ENCODE measurements at places on chromosomes 13 and 19.

- DNase-seq, result no peak
Observed at GRCh38 chr13:40337651-40338050, 328.8 kb downstream of the FOXO1 start.

GRCh38 chr19:4534836-4535658 lies at the start of gene PLIN5:
TSS of gene PLIN5 (minus strand) at chr19:4535224. CDS start at chr19:4534074, 1,150 bp downstream.
- DNase-seq, result peak; percentile 38

DNA sequence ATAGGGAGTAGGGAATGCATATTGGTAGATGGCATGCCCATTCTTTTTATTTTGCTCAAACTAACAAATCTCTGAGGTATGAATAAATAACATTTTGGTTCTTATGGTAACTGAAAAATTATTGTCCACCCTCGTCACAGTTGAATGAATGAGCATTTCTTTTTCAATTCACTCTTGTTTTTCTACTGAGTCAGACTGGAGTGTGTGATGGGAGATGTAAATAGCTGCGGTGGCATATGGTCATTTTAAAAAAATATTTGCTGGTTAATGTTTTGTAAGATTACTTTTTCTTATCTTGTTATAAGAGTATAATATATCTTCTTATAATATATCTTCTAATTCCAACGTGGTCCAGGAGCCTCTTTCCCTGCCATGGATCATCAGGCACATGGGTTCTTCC lies 586.5 kb downstream of the SLITRK5 start:
- DNase-seq, result no peak

GRCh38 chr13:107099661-107100060 lies 531.7 kb upstream of the ARGLU1 start:
- DNase-seq, result no peak

GRCh38 chr13:51067706-51068105 lies 43.4 kb downstream of the C13orf42 start:
- peak; percentile 74 for DNase-seq

- DNase-seq, result no peak
Observed at GRCh38 chr19:4597278-4597974, 37.9 kb upstream of the SEMA6B start.

DNA sequence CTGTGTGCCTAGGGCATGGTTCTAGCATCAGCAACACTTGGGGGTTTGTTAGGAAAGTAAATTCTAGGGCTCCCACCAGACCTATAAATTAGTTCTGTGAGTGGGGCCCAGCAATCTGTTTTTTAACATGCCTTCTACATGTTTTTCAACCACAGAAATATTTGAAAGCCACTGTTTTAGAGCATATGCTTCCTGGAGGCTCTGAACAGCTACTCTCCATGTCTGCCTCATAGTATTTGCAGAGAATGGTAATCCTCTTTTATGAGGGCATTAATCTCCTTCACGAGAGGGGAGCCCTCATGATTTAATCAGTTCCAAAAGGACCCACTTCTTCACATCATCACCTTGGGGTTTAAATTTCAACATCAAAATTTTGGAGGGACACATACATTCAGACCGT lies 6.0 kb downstream of the SPATA13 start:
- DNase-seq, result no peak

- no peak for DNase-seq
Observed at GRCh38 chr19:19758164-19758563, 25.3 kb upstream of the ZNF14 start.

DNA sequence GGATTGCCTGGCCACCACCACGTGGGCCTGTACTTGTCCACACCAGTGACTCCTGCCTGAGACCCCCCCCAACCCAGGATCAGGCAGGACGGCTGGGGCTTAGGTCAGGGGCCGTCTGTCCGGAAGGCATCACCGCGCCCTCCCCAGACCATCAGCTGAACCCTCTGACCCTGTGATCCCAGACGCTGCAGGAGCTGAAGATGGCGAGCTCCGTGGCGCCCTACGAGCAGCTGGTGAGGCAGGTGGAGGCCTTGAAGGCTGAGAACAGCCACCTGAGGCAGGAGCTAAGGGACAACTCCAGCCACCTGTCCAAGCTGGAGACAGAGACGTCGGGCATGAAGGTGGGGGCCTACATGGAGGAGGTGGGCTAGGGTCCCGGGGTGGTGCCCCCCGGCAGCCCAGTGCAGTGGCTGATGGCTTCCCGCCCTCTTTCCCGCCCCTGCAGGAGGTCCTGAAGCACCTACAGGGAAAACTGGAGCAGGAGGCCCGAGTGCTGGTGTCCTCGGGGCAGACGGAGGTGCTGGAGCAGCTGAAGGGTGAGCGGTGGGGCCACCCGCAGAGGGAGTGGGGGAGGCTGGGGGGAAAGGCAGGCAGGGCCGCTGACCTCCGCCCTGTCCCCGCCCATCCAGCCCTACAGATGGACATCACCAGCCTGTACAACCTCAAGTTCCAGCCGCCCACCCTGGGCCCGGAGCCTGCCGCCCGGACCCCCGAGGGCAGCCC lies 3.0 kb downstream of the APC2 start:
- DNase-seq, result no peak

- no peak for DNase-seq
Observed at GRCh38 chr19:34555447-34555846, 73.9 kb downstream of the WTIP start.

DNA sequence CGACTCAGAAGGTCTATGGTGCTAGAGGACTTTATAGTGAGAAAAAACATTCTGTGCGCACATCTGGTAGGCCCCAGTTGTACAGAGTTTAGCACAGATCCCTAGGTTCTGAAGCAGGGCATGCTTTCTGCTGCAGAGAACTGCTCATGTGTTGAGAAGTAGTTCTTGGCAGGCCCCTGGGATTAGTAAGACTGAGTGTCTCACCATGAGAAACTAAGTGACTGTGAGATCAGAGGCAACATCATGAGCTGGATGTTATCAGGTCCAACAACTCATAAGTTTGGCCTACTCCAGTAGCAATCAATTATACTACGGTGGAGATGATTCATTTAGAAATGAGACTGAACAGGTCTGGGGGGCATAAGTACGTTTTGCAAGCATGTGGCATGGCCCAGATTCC lies 507.4 kb upstream of the KLF12 start:
- DNase-seq, result no peak

GRCh38 chr13:18951412-18951811 lies 230.2 kb downstream of the TUBA3C start:
- DNase-seq, result no peak

DNA sequence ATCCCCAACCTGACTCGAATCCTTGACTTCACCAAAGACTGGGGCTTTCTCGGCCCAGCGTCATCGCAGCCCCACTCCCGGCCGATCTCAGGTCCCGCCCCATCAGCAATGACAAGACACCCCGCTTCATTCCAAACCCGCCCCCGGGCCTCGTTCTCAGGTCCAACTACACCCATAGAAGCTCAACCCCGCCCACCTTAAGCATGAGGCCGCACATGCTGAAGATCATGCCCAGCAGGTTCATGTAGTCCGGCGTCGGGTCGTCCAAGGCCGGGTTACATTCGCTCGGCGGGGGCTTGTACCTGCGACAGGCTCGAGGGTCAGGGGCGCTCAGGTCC lies 2.3 kb downstream of the WDR83 start:
- peak; percentile 55 for DNase-seq

GRCh38 chr13:89852570-89852969 lies 1494.9 kb upstream of the MIR17HG start:
- no peak for DNase-seq

- DNase-seq, result no peak
Observed at GRCh38 chr13:44573071-44573470, 3.1 kb downstream of the TSC22D1 start.

GRCh38 chr19:11578258-11579142 lies 1.1 kb upstream of the ACP5 start:
- peak; percentile 47 for DNase-seq

DNA sequence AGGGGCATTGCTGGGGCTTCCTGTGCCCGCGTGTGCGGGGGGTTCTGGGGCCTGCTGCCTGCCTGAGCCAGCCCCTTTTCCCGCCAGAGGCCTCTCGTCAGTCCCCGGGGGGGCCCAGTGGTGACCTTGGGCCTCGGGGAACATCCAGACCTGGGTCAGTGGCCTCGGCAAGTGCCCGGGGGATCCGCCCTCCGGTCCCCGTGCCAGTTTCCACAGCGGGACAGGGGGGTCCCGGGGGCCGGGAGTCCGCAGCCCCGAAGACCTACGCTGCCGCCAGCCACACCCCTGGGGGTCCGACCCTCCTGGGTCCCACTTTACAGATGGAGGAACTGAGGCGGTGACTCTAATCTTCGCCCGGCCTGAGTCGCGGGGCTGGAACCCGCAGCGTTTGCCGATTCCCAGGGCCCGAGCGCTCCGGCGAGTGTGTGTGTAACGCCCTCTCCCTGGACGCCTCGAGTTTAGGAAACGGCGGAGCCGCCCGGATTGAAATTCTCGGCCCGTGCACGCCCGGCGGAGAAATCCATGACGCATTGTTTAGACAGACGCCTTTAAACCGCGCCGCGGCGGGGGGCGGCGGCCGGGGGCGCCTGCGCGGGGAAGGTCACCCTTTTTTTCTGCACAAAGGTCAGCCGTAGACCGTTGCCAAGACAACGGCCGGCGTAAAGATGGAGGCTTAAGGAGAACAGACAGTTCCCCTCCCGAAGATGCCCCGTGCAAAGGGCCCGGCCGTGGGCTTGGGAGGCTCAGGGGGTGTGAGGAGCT lies 39.3 kb downstream of the EFNA2 start:
- peak; percentile 33 for DNase-seq

DNA sequence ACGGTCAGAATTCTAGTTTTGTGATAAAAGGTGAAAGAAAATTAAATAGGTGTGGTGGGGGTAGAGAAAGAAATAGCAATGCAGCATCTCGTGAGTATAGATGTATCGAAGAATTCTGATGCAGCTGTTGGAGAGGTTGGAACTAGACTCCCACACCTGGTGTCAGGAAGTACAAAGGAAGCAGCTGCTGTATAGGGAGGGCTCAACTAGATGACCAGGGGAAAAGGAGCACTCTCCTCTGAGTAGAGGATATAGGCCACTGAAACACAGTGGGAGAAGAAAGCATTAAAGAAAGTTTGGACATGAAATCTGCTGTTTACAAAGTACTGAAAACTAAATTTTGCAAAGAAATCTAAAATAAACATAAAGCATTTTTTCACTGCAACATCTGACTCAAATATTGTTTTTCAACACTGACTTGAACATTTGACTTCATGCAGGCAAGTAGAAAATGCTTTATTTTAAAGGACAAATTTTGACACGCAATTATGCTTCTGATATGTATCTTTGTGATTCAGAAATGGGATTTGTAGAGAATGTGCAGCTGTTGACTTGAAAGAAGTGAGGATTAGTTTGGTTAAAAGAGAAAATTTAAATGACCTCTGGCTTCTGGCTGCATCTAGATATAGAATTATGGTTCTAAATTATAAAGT lies 82.2 kb downstream of the MIPEP start:
- DNase-seq, result no peak

DNA sequence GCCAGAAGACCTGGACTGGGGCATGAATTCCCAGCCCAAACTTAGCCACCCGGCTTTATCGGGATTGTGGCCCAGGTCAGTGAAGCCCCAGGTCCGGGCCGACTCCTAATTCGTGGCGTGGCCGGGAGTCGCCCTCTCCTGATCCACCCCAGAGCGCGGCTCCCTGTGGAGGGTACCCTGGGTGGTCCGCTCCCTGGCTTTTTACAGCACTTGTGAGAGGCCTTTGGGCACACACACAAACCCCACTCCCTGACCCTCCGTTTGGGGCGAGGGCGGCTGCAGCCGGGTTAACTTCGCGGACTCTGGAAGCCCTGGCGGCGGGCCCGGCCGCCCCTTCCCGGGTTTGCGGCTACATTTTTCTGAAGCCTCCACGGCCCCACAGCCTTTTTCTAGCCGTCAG lies 56.4 kb downstream of the ZNF568 start:
- no peak for DNase-seq

DNA sequence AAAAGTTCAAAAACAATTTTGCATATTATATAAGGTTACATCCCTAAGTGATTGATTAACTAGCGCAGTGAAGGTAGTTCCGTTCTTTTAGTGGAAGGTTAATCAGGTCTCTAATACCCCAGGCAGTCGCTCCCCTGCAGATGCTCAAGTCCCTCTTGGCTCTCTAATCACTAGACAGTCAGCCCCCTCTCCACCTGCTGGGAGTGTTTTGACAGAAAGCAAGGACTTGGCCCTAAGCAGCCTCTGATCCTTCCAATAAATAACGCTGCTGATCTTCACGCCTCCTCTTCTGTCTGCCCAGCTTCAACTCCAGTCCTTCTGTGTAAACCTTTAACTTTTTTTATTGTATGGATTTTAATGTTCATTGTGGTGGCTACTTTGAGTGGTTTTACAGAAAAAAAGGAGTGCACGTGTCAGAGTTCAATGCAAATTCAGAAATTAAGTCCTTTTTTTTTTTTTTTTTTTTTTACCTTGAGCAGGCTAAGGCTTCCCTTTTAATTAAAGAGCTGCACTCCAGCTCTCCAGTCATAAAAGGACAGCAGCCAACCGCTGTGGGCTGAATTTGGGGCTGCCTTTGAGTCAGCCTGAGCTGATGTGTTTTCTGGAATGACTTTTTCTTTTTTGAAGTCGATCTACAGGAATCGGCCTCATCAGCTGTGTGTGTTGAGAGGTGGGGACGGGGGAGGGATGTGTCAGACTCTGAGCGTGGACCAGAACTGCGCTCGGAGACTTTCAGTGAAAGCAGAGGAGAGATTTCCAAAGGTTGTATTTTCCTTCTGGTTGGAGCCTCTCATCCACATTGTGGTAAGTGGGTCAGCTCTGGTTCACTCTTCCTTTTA lies 33.8 kb upstream of the MYO16 start:
- no peak for DNase-seq

DNA sequence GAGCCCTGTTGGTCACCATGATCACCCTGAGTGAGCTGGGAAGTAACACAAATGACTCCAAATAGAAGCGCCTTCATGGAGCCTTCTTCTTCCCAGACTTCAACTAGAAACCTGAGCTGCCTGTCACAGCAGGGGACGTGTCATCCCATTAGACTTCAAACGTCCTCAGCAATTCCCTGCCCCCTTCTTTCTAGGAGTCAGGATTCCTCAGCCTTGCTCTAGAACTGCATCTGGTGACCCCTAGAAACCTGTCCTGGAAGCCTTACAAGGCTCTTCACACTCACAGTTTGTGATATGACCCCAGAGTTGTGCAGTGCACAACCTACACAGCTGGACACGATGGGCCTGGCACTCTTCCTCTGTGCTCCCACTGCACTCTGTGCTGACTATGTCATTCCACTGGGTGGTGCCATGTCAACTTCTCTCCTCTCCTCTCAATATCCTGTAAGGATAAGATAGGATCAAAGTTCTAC lies 23.6 kb upstream of the TTYH1 start:
- no peak for DNase-seq

GRCh38 chr19:39424934-39425333 lies 10.8 kb downstream of the RPS16 start:
- no peak for DNase-seq

DNA sequence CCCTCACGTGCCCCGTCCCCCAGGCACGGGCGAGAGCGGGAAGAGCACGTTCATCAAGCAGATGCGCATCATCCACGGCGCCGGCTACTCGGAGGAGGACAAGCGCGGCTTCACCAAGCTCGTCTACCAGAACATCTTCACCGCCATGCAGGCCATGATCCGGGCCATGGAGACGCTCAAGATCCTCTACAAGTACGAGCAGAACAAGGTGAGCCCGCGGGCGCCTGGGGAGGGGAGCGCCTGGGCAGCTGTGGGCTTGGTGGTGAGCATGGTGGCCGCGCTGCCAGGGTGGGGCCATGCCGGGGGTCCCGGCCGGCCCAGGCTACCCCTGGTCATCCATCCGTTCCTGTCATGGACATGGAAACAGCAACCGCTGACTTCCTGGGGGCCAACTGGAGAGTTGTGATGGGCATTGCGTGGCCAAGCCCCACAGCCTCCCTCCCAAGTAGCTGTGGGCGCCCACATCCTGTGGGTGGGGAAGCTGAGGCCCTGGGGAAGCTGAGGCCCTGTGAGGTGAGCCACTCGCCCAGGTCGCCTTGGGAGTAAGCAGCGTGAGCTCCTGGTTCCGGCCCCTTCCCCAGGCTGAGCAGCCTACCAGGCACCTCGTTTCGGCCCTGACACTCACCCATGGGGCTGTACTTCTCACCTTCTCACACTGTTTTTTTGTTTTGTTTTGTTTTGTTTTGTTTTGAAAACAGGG lies 16.1 kb downstream of the GNA11 start:
- no peak for DNase-seq

Measured in inflammatory macrophage treated with lipopolysaccharide for 1 hour (primary cell).